NCI-H1930 (cell line): ENCODE measurements at places on chromosomes 7 and 10.

- no peak for DNase-seq
Measured at GRCh38 chr10:22723783-22724182, 9.4 kb upstream of the PIP4K2A start.

DNA sequence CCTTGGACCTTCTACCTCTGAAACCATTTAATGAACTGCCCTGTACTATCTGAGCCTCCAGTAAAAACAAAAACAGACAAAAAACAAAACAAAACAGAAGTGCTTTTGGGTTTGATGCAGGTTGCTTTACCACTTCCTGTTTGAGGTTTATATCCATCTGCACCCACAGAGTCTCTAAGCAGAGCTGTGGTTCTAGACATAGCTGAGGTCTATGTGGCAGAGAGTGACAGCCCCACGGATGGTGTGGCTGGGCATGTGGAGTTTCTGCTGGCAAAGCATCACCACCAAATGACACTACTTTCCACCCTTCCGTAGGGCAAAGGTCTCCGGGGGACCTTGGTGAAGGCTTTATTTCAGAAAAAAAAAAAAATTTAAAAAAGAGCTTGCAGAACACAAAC is 754.2 kb downstream of the GRID1 start:
- no peak for DNase-seq

DNA sequence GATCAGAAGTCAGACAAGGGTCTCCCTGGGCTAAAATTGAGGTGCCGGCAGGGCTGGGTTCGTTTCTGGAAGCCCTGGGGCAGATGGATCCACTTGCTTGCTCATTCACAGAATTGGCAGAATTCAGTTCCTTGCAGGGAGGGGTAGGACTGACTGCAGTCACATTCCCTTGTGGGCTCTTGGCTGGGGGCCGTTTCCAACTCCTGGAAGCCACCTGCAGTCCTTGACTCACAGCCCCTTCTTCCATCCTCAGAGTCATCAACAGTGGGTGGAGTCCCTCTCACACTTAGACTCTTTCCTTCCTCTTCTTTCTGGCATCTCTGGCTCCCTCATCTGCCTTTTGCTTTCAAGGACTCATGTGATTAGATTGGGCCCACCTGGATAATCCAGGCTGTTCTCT is 54.6 kb upstream of the NANOS1 start:
- DNase-seq = no peak

- no peak for DNase-seq
Measured at GRCh38 chr10:50563906-50564305, 59.9 kb downstream of the SGMS1 start.

GRCh38 chr7:132941905-132942304 is 140.0 kb downstream of the CHCHD3 start:
- DNase-seq = no peak

DNA sequence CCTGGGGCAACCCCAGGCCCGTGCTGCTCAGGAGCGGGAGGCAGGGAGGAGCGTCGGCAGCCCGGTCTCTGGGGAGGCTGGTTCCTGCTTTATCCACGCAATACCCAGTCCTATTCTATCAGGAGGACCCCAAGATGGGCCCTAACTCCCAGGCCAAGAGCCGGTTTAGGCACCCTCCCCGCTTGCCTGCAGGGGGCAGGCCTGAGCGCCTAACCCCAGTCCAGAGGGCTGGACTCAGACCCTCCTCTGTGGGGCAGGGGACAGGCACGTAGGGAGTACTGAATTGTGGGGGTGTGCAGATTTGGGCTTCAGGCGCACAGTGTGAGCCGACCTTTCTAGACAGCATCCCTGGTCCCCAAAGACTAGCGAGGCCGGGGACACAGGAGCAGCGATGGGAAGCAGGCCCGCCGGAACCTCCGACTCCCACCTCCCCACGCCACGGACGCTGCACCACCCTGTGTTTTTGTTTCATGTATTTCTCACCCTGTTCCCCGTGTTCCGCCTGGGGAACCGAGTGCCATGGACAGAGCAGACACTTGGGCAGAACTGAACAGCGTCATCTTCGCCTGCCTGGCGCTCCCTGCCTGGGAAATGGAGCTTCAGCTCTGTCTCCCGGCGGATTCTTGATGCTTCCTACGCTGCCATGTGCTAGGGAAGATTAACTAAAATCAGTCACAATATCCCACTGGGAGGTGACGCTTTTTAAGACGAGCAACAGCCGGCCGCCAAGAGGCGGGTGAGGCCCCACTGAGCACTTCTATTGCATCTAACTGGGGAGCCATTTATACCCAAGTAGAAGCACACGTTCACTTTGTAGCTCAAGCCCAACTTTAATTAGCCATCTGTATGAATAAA is 5.3 kb downstream of the NUDT1 start:
- DNase-seq = no peak

DNA sequence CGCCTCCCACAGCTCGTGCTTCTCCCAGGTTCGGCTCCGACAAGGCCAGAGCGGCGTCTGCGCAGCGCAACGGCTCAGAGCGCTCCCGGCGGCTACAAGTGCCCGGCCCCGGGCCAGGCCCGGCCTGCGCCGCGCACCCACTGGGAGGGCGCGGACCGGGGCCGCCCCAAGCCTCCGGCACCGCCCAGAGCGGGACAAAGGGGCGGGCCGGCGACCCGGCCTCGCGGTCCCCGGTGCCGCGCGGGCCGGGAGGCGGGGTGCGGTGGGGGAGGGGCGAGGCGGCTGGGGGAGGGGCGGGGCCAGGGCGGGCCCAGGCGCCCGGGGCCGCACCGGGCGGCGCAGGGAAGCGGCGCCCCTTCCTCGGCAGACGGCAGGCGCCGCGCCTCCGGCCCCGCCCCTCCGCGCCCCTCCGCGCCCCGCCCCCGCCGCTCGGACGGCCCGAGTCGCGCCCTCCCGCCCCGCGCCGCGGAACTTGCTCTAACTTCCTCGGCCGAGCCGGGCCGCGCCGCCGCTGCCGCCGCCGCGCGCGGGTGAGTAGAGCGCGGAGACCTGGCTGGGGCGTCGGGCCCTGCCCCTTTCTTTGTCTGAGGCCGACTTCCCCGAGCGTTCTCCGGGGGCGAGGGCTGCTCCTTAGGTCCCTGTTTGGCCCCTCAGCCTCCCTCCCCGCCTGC is at the start of gene TSPAN14:
TSPAN14 (plus strand) TSS at position 469 of the 671 bp plus-strand sequence. CDS start 34,924 bp downstream, outside the sequence.
- DNase-seq = peak; percentile 75

DNA sequence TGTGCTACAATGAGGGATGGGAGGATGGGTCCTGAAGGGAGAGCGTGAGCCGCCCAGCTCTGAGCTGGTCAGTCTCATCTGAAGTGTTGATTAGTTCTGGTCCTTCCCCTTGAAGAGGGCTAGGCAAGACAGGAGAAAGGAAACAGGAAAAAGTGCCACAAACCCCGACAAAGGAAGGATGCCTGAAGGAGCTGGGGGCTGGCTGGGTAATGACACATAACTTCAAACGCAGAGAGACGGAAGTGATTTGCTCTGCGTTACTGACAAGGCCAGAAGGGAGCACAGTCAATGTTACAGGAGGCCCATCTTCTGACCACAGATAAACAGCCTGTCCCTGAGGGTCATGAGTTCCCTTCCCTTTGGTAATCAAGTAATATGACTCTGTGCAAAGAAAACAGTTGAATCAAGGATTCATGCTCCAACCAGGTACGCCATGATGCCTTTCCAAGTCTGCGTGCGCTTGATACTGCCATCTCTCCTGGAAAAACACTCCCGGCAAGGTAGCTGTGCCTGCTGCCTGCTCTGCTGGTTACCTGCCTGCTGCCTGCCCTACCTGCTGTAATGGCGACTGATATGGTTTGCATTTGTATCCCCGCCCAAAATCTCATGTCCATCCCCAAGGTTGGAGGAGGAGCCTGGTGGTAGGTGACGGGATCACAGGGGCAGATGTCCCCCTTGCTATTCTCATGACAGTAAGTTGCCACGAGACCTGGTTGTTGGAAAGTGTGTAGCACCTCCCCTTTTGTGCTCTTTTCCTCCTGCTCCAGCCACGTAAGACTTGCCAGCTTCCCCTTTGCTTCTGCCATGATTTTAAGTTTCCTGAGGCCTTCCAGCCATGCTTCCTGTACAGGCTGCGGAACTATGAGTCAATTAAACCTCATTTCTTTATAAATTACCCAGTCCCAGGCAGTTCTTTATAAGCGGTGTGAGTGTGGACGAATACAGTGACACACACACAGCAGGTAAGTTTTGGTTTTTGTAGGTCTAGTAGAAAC is 57.9 kb downstream of the GRB10 start:
- DNase-seq = no peak

GRCh38 chr10:27783660-27784059 is 38.0 kb upstream of the MKX start:
- peak; percentile 0 for DNase-seq

GRCh38 chr7:12729112-12729511 is 41.7 kb downstream of the ARL4A start:
- DNase-seq = peak; percentile 34

DNA sequence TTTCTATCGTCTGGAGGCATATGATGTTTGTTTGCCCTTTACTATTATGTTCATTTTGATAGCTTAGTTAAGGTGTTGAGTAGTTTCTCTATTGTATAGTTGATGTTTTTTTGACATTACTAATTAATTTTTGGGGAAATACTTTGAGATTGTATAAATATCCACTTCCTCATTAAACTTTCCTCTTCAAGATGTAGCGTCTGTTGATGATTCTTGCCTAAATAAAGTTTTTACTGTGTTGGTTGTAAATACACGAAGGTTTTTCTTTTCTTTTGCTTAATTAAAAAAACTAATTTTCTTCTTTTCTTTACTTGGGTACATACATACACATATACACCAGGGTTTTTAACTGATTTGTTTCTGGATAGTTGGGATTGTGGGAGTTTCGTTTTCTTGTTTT is 8.5 kb downstream of the KMT2E start:
- DNase-seq = no peak

- no peak for DNase-seq
Measured at GRCh38 chr10:6133331-6134098, 44.7 kb downstream of the RBM17 start.

DNA sequence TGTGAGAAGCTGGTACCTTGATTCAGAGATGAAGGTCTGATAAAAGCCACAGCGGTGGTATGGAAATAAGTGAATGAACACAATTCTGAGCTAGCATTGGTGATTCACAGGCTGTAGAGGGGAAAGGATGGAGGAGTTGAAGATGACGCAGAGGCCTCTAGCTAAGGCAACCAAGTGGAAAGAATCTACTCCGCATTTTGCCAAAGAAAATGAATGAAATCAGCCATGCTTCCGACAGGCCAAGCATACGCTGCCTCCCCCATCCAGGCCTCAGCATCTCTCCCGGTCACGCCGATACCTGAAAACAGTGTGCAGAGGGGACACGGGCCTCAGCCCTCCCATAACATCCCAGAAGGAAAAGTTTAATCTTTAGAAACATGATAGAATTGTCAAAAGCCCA is 124.3 kb upstream of the UNC5B start:
- no peak for DNase-seq

DNA sequence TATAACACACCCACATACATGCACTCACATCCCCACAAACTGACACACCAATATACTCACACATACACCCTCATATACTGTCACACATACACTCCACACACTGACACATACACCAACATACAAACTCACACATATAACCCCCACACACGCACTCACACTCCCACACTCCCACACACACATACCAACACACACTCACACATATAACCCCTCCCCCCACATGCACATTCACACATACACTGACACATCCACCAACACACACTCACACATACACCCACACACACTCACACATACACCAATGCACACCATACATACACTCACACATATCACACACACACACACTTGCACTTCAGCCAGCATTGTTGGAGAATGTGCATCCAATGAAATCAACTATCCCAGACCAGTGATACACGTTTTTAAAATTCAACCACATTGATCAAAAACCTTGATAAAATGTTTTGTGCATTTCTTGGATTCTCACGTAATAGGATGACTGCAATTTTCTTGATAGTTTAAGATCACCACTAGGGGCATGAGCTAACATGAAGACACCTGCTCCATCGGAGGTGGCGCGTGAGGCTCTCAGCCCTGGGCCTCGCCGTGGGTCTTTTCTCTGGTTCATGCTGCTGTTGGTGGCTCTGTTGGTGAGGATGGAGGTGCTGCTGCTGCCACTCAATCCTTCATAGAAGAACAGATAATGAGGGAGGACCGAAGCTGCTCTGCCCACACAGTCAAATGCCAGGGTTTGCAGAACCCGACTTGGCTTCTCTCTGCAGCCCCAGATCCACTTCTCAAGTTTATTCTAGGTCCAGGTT is 32.1 kb upstream of the CHST15 start:
- no peak for DNase-seq

GRCh38 chr7:18995811-18996426 is 121.5 kb downstream of the TWIST1 start:
- no peak for DNase-seq

DNA sequence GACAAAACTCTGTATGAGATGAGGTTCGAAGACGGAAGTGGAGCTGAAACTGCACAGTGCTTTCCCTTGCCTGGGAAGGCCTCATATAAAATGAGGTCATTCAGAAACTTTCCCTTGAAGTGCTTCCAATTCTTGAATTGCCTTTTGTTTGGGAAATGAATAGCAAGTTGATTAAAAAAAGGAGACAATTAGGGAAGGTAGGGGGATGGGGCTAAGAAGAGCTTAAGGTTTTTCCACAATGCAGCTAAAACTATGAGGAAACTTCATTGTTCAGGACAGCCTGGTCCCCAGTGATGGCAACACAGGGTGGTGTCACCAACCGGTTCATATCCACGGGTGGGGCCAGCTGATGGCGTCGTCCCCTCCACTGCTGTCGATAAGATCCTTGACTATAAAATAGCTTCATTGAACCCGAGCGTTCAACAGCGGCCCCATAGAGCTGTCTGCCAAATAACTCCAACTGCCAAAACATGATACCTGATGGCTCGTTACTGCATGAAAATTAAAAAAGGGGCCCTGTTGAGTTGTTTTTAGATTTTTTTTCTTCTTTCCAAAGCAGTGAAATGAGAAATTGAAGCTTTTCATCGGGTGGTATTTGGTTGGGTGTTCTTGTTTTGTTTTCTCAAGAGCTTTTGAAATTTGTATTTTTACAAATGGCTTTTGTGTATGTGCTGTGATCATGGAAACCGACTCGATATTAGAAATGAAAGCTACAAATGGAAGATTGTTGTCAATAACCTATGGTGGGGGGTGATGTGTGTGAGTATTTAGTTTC is 2.8 kb upstream of the CELF2 start:
- DNase-seq = no peak

DNA sequence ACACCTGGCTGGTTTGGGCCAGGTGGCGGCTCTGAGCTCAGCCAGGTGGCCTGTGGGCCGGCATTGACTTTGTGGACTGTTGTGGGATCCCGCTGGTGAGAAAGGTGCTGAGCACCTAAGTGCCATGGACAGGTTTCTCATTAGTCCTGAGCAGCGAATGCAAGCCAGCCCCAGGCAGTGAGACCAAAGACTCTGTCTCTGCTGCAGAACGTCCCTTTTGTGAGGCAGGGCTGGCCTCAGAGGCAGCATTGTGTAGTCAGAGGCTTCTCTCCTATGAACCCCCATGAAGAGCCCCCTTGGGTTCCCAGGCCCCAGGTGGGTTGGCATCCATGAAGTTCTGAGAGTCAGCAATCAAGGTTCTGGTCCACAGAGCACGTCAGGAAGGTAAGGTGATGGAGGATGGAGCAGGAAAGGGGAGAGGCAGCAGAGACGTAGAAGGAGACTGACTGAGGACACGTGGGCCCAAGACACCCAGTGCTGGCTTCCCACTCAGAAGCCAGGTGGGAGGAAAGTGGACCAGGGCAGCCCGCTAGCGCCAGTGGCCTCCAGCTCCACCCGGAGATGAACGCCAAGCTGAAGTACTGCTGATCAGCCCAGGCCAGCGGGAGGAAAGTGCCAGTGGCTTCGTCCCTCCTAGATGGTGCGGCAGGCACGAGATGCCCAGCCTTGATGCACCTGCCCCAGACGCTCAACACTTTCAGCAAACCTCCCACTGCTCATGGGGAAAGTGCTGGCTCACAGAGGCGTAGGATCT is 19.2 kb upstream of the PTPRN2 start:
- DNase-seq = no peak
